ENCODE measurements at places on chromosomes 16 and 17. TPM values are rescaled to one million over a fixed set of nuclear protein-coding genes. Genes with fewer than 3 reads are reported as not detected.

The HIC1 gene
- total RNA-seq, result 98.9 TPM

The WFIKKN1 gene
- total RNA-seq, result 0.84 TPM

DNA sequence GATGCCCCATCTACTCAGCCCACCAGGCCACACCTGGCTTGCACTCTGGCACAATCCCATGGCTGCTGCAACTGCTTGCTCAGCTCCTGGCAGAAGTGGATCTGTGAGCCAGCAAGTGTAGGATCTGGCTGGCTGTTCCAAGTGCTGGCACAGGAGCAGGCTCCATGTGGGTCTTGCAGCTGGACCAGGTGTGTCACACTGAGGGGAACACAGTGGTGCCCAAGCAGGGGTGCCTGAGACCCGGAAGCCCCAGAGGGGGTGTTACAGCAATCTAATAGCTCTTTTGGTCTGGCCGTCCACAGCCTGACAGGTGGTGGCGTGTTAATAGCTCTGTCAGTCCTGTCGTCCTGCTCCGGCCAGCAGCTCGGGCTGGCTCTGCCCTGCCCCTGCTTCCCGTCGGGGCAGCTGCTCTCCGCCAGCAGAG lies 19.6 kb upstream of the GOT2 start:
- no peaks in the 10 kb centered on the region for H3K36me3 ChIP-seq
- no peak overlapping the region for H3K27ac ChIP-seq
- H3K4me1 ChIP-seq, result no peaks in the 10 kb centered on the region
- no peak overlapping the region for H3K4me3 ChIP-seq

GRCh38 chr17:51662204-51663056 lies 402.1 kb downstream of the UTP18 start:
- no peaks in the 10 kb centered on the region for H3K4me1 ChIP-seq
- no peak overlapping the region for H3K27ac ChIP-seq
- no peaks in the 10 kb centered on the region for H3K36me3 ChIP-seq
- peaks cover 82% of the 10 kb centered on the region for H3K27me3 ChIP-seq

DNA sequence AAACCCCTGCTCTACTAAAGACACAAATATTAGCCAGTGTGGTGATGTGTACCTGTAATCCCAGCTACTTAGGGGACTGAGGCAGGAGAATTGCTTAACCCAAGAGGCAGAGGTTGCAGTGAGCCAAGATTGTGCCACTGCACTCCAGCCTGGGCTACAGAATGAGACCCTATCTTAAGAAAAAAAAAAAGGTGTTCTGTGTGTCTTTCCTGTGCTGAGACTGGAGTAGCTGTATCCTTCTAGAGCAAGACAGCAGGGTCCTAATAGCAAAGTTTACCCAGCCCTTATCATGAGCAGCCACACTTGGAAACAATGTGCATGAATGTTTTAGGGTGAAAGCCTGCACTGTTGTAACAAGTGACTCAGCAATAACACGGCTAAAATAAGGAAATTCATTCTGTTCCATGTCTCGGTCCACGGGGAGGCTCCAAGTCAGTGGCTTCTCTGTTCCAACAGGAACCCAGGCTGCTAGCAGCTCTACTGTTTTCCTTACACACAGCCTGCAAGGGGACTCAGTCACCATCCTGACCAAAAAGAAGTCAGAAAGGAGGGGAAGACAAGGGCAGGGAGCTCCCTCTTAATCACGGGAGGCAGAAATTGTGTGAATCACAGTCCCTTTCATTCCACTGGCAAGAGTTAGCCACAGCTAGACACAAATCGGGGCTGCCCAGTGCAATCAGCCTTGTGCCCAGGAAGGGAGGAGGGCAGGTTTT lies 7.1 kb upstream of the SLC5A11 start:
- H3K4me3 ChIP-seq, result no peak overlapping the region
- H3K27ac ChIP-seq, result peak overlapping the region; percentile 69
- H3K27me3 ChIP-seq, result peaks cover 4% of the 10 kb centered on the region
- peaks cover 4% of the 10 kb centered on the region for H3K4me1 ChIP-seq

The NOG gene
- total RNA-seq, result 13.7 TPM
